T-helper 17 cell (primary cell): ENCODE measurements at places on chromosomes 11 and 22.

DNA sequence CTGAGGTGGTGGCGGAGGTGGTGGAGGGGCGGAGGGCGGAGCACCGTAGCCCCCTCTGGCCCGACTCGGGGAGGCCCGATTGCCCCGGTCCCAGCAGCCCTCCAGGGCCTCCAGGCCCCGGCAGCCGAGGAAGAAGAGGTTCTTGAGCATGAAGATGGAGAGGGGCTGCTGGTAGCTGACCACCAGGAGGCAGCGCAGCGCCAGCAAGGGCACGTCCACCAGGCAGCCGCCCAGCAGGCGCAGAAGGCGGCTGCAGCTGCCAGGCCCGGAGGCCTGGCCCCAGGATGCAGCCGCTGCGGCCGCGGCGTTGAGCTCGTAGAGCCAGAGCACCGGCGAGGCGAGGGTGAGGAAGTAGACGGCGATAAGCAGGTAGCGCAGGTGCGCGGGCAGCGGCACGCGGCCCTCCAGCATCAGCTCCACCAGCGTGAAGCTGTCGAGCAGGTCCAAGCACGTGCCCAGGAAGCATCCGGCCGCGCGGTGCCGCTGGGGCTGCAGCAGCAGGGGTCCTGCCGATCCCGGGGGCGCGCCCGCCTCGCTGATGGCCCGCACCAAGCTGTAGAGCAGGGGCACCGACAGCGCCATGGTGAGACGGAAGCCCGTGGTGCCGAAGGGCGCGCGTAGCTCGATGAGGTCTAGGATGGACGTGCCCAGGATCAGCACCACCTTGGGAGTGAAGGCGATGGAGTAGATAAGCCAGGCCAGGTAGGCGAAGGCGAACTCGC is 1.5 kb downstream of the TMEM121B start:
- no peak for DNase-seq

DNA sequence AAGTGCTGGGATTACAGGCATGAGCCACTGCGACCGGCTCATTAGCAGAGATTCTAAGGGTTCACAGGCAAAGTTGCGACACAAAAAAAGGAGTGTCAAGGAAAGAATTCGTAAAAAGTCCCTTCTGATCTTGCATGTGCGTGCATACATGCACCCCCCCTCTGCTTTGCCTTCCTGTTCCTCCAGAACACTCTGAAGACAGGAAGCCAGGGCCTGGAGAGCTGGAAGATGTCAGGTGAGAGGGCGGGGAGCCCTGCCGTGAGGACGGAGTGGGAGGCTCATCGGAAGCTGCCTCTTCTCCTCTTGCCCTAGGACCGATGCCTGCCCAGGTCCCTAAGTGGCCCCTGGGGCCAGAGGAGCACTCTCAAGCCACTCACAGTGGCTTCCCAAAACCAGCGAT is 89.1 kb downstream of the LARGE1 start:
- no peak for DNase-seq

GRCh38 chr11:94948070-94948617 is 25.2 kb downstream of the CWC15 start:
- no peak for DNase-seq

- no peak for DNase-seq
Observed at GRCh38 chr22:43467216-43467940, 55.6 kb downstream of the MPPED1 start.

DNA sequence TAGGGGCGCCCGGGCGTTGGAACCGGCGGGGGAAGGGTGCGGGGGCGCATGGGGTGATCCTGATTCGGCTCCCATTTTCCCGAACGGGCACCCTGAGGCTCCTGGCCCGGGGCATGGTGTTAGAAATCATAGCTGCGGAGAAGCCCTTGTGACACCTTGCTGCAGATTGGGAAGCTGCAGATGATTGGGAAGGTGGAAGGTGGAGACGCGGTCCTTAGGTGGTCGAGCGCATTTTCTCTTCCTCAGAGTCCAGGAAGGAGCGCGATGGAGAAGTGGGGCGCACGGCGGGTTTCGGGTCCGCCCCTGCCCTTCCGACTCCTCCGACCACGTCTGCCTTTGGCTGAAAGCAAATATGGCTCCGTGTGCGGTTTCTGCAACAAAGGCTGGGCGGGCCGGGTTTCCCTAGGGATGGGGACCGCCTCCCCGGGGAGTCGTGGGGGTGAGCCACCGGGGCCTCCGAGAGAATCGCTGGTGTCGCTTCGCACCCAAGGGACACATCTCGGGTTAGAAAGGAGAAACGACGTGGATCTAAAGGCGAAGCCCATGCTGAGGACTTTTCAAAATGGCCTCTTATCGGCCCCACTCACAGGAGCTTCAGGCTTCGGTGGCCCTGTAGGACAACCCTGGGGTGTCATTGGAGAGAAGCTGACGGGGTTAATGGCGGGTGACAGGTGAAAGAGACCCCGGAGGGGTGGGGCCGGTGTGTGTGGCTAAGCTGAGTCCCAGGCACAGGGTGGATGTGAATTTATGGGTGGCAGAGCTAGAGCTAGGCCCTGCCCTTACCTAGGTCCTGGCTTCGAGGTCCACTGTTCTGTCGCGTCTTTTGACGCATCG is 707 bp upstream of the FTH1 start:
- no peak for DNase-seq

DNA sequence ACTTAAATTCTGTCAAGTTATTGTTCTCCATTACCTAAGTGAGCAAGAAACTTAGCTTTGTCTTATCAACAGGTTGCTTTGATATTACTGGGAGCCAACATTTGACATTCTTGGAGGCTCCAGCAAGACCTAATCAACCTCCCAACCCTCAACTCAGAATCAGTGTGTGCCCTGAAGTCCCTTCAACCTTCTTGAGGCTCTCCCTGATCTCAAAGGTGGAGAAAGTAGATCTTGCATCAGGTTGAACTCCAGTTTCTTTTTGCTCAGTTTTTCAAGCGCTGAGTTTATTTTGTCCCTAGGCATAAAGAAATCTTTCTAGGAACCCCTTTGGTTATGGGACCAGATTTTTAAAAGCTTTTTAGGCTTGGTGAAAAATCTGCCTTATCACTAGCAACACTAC is 1.4 kb downstream of the FAM111A start:
- DNase-seq, result no peak

- DNase-seq, result no peak
Observed at GRCh38 chr22:35601743-35602615, 15.2 kb downstream of the MB start.

DNA sequence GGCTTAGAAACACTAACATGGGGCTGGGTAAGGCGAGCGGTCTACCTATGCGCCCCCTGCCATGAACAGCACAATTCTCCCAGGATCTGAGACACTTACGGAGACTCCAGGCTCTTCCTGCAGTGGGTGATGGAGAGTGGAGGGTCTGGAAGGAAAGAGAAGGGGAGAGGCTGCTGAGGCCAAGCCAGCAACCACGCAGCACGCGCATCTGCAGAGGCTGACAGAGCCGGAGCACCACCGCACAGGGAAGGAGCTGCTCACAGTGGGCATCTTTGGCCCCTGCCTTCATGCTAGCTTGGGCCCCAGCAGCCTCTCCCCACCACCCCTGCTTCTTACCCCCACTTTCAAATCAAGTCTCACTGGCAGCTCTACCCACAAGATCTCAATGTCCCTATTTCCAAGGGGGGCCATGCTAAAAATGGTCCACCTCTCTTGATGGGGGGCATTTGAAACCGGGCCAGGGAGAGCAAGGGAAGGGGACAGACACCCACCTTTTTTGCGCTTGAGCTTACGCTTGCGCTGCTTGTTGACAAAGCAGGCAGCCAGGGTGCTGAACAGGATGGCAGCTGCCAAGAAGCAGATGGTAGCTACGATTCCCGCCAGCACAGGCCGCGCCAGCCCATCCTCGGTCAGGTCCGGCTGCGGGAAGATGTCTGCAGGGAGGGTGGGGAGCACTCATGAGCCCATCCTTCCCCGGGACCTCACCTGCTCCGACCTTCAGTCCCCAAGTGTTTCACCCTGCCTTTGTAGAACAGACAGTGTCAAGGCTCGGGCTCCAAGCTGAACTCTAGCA is 34.5 kb downstream of the IGSF9B start:
- DNase-seq, result no peak

DNA sequence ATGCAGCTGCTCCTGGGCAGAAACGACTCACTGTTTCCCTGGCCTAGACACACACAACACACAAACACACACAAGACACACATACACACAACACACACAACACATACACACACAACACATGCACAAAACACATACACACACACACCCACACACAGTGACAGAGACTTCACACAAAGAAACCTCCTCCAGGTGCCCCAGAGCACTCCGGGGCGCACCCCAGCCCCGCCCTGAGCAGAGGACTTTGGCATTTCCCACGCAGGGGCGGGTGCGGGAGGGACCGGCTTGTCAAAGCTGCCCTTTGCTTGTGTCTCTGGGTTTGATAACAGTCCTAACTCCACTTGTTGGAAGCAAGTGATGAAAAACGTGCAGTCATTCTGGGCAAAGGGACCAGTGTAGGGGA is 6.5 kb downstream of the APOBEC3A start:
- DNase-seq, result no peak

- no peak for DNase-seq
Observed at GRCh38 chr22:32720924-32721323, 80.6 kb upstream of the TIMP3 start.

DNA sequence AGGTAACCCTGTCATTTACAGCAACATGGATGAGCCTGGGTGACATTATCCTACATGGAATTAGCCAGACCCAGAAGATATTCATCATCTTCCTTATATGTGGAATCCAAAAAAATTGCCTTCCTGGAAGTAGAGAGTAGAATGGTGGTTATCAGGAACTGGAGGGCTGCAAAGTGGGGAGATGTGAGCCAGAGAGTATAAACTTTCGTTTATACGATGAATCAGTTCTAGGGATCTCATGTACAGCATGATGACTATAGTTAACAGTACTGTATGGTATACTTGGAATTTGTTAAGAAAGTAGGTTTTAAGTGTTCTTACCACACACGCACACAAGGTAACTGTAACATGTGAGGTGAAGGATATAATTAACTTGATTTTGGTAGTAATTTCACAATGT is 79.1 kb downstream of the TBC1D22A start:
- DNase-seq, result no peak

DNA sequence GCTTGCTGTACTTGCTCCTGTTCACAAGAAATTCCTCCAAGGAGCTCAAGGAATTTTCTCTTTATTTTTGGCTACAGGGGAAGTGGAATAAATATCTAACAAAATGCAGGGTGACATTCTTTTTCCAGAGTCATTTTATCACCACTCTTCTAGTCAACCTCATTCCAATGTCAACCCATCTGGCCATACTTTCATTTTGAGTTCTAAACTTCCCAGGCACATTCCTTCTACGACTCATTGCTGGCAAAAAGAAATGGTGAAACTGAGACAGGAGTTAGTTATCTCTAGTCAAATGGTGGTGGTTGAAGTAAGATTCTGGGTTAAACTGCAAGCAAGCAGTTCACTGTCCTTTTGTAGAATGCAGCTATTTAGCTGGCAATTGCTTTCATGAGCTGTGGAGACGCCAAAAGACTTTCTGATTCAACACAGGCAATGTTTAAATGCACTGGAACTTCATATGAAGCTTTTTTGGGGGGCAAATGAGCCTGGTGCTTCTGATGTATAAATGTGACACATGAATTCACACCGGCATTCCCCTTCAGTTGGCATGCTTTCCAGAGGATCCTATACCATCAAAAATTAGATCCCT is 304.6 kb downstream of the CADM1 start:
- no peak for DNase-seq

- no peak for DNase-seq
Observed at GRCh38 chr11:134519788-134520187, 107.7 kb upstream of the B3GAT1 start.

GRCh38 chr11:85539029-85539689 is 88.0 kb downstream of the DLG2 start:
- DNase-seq, result no peak

GRCh38 chr11:8285228-8285627 is 21.6 kb upstream of the LMO1 start:
- DNase-seq, result no peak

GRCh38 chr22:44451016-44451415 is 47.0 kb downstream of the RTL6 start:
- no peak for DNase-seq

GRCh38 chr22:30235687-30236170 is 10.8 kb downstream of the LIF start:
- DNase-seq, result no peak

DNA sequence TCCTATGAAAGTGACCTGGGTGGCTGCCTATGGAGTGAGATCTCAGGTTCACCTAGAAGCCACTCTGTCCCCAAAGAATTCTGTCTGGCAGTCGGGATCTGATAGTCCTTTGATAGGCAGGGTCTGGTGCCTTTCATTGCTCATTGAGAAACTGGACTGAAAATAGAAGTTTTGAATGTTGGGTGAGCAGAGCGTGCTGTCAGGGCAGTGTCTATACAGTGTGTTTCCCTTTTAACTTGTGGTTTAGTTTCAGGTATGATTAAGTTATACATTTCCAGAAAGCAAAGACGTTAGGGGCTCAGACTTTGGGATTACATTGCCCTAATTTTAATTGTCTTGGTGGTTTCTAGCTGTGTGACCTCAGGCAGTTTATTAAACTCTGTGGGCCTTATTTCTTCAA is 111.3 kb upstream of the PAX6 start:
- no peak for DNase-seq

GRCh38 chr22:27297125-27297524 is 504.4 kb downstream of the MN1 start:
- no peak for DNase-seq

DNA sequence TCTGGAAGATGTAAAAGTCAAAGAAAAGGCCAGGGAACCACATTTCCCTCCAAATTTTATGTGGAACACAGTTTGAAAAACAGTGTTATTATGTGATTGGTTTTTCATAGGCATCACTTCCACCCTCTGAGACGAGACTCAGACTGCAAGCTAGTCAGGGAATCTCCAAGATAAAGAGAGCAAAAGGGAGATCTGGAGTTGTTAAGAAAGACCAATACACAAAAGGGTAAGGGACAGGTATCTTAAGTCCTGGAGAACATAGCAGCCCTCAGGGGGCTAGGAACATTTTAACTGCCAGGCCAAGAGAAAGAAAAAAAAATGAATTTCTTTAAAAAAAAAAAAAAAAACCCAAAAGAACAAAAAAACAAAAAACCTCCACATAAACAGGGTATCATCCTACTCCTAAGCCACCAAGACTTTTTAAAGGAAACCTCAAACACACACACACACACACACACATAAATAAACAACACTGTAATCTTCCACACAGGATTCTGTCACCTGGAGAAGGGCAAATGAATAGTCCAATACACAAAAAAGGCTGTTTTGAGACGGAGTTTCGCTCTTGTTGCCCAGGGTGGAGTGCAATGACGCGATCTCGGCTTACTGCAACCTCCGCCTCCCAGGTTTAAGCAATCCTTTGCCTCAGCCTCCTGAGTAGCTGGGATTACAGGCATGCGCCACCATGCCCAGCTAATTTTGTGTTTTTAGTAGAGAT is 44.5 kb downstream of the CELF1 start:
- DNase-seq, result no peak

- DNase-seq, result no peak
Observed at GRCh38 chr11:35559949-35560348, 34.5 kb upstream of the PAMR1 start.

DNA sequence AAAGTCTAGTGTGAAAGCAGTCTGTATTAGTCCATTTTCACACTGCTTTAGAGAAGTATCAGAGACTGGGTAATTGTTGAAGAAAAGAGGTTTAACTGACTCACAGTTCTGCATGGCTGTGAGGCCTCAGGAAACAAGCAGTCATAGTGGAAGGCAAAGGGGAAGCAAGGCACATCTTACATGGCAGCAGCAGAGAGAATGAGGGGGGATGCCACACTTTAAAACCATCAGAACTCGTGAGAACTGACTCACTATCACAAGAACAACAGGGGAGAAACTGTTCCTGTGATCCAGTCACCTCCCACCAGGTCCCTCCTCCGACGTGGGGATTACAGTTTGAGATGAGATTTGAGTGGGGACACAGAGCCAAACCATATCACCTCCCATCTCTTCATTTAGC is 13.8 kb upstream of the TUBA8 start:
- no peak for DNase-seq

- DNase-seq, result no peak
Observed at GRCh38 chr11:110524238-110524637, 94.5 kb downstream of the FDX1 start.
